ENCODE measurements at places on chromosomes 7 and 10.

- no peak for DNase-seq
These were observed 89.7 kb upstream of the CSTF2T start for GRCh38 chr10:51789118-51789517.

DNA sequence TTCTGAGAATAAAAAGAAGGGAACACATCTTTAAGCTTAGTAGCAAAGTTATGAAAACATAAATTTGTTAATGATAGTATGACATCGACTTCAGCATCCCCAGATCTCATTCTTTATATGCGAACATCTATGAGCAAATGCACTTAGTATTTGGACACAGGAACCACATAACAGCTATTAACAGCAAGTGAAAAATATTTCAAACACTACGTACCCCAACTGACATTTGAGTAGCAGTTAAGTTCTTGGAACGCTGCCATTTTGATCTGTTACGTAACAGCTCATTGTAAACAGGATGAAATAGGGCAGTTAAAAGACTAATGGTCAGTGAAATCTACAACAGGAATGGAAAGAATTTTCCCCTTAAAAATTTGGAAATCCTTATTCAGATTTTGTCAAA lies 428.9 kb downstream of the TNS3 start:
- DNase-seq: no peak

GRCh38 chr10:79142064-79142491 lies 73.3 kb downstream of the ZMIZ1 start:
- no peak for DNase-seq

GRCh38 chr10:86798025-86798424 lies 41.6 kb downstream of the BMPR1A start:
- DNase-seq: no peak

DNA sequence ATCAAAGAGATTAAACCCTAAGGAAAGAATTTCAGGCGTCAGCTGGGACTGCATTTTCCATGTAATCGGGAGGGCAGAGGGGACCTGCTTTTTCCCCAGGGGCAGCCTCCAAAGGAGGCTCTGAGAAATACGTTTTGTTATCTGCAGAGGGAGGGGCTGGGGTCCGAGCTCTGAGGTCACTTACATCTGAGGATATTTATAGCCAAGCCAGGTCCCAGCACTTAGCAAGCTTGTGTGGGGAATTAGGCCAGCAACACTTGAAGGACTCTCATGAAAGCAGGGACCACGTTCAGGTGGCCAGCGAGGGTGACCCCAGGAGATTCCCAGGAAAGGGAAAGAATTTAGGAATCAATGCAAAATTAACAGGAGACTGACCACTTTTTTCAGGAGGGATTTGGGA lies 20.6 kb upstream of the GDI2 start:
- no peak for DNase-seq

Data from stimulated activated CD4-positive, alpha-beta T cell treated with anti-CD3 and anti-CD28 coated beads, TNF-alpha, amount 100 ng/mL, for 24 hours (primary cell).